PC-9 (cell line): ENCODE measurements at places on chromosomes 7 and 10. TPM values are rescaled to one million over a fixed set of nuclear protein-coding genes. Genes with fewer than 3 reads are reported as not detected.
A peak's percentile ranks its signal among the peaks of the same experiment; 100 is the strongest.

DNA sequence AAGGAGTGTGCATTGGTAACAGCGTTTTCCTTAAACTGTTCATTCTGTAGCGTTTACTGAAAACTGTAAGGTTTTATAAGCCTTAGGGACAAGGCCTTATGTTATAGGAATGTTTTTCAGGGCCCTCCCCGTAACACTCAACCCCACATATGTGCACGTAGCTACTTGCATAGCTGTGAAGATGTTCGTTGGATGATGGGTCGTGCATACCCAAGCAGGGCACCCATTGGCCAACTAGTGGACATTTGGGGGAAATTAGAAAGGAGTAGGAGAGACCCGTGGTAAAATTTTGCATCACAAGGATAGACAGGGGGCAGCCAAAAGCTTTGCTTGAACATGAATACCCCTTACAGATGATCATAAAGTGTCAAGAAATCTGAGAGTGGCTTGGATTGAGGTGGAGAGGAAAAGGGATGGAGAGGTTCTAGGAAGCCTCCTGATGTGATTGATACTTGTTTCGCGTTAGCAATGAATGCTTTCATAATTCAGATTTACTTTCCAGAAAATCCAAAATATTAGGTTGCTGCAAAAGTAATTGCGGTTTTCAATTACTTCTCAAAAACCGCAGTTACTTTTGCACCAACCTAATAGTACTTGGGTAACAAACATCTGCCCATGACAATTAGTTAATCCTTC is 878 bp downstream of the SEC61A2 start:
- no peaks in the 10 kb centered on the region for H3K4me1 ChIP-seq
- peak overlapping the region; percentile 79 for H3K4me3 ChIP-seq
- no peak overlapping the region for H3K27ac ChIP-seq
- DNase-seq: peak; percentile 47
- no peaks in the 10 kb centered on the region for H3K36me3 ChIP-seq

Gene CCL24
- not detected in 2 replicates for total RNA-seq

DNA sequence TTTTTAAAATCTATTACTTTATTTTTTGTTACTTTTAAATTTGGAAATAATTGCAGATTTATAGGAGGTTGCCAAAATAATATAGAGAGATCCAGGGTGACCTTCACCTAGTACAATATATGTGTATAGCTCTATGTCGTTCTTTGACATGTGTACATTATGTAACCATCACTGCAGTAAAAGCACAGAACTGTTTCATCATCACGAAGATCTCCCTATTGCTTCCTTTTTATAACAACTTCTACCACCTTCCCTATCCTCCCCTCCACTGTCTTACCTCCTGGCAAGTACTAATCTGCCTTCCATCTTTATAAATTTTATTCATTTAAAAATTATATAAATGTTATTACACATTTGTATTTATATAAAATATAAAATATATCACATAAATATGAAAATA is 251.0 kb downstream of the AUTS2 start:
- no peaks in the 10 kb centered on the region for H3K27me3 ChIP-seq
- H3K4me3 ChIP-seq: no peak overlapping the region
- DNase-seq: no peak
- no peaks in the 10 kb centered on the region for H3K4me1 ChIP-seq
- H3K27ac ChIP-seq: no peak overlapping the region
- no peaks in the 10 kb centered on the region for H3K36me3 ChIP-seq

GRCh38 chr7:156682928-156683327 is 42.4 kb downstream of the RNF32 start:
- no peak overlapping the region for H3K27ac ChIP-seq
- DNase-seq: no peak
- H3K4me3 ChIP-seq: no peak overlapping the region
- no peaks in the 10 kb centered on the region for H3K27me3 ChIP-seq
- H3K36me3 ChIP-seq: 0 out of 2 replicates have a peak, but pooled peaks cover 11% of the 10 kb centered on the region

- H3K27me3 ChIP-seq: no peaks in the 10 kb centered on the region
- no peak overlapping the region for H3K4me3 ChIP-seq
- no peak for DNase-seq
Observed at GRCh38 chr7:15042285-15043065, 139.9 kb upstream of the DGKB start.

DNA sequence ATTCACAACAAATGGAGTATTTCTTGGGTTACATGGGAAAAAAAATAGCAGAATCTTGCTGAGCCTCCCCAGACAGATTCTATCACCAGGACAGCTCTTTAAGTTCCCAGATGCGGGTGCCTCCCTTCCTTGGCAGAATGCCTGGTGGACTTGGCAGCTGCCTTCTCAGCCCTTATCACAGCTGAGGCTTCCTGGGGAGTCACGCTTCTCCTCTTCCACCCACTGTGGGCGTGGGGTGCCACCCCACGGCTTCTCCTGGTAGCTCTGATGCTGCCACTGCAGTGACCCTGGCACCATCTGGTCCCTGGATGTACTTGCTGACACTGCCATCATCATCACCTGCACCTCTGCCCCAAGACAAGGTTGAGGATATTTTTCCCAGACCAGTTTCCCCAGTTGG is 16.2 kb upstream of the NME8 start:
- no peaks in the 10 kb centered on the region for H3K27me3 ChIP-seq
- DNase-seq: no peak
- no peaks in the 10 kb centered on the region for H3K36me3 ChIP-seq
- no peaks in the 10 kb centered on the region for H3K4me1 ChIP-seq

Gene OR9A4
- total RNA-seq: not detected in 2 replicates

Gene NYAP1
- 1.3 and 1.9 TPM in 2 replicates for total RNA-seq

Gene ARHGEF5
- 40.0 and 50.1 TPM in 2 replicates for total RNA-seq

DNA sequence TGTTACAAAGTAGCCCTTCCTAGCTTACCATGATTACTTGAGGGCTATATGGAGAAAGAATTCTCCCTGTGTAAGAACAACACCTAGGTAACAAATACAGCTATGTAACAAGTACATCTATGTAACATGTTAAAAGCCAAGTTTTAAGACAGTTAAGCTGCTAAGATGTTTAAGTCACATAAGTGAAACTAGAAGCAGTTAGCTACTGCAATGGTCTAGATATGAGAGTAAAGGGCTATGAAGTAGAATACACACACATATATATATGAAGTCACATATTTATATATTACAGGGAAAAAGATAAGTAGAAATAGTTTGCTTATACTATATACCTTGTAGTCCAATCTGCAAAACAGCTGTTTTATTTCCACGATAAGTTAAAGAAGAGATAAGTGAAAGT is 14.4 kb downstream of the POT1 start:
- H3K4me3 ChIP-seq: no peak overlapping the region
- no peaks in the 10 kb centered on the region for H3K36me3 ChIP-seq
- H3K27me3 ChIP-seq: no peaks in the 10 kb centered on the region
- H3K4me1 ChIP-seq: no peaks in the 10 kb centered on the region
